ENCODE measurements at places on chromosomes 12 and 14. TPM values are rescaled to one million over a fixed set of nuclear protein-coding genes. Genes with fewer than 3 reads are reported as not detected.

GRCh38 chr14:82398256-82398655 is 864.6 kb upstream of the SEL1L start:
- no peak for DNase-seq
- no peak overlapping the region for H3K4me3 ChIP-seq
- H3K36me3 ChIP-seq = no peaks in the 10 kb centered on the region
- no peaks in the 10 kb centered on the region for H3K27me3 ChIP-seq

DNA sequence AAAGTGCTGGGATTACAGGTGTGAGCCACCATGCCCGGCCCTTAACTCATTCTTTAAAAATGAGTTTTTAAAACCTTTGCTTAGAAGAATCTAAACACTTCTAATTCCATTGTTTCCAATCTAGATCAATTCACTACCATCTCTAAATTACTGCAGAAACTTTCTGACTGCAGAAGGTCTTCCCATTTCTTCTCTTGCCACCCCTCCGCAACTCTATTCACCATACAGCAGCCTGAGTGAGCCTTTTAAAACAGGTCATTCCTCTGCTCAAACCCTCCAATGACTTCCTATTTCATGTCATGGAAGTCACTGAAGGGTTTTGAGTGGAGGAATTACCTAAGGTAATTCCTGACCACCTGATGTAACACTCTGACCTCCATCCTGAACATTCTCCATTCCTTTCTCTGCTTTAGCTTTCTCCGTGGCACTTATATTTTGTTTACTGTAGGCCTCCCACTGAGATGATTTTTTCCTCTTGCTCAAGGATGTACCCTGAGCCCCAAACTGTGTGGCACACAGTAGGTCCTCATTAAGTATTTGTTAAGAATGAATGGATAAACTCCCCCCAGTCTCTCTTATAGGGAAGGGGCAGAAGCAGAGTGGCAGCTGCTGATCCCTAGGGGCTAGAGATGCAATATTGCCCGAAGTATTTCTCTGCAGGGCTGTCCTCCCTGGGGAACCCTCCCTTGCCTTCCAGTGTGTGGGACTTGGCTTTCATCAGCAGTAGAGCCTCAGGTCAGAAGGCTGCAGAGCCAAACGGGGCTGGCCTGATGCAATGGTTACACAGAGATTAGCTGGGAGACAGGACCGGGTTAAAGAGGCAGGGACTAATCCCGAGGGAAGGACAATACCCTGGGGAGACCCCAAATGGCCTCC is 1.2 kb downstream of the DDIT3 start:
- H3K36me3 ChIP-seq = peaks cover 9% of the 10 kb centered on the region

Gene PLA2G1B
- not detected for total RNA-seq

DNA sequence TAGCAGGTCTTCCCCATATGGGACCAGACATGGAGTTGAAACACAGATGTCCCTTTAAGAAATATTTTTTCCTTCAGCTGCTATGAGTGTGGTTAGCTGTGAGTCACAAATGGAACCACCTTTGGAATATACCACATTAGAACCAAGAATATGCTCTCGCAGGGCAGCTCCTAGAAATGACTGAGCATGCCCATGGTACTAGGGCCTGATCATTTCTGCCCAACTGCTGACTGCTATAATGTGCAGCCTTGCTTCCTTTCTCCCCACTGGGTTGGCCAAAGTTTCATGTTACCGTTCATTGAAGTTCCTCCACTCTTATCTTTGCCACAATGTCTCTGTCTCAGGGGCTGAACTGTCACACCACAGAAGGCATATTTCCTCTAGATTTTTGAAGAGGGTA is 1074.6 kb downstream of the FLRT2 start:
- no peaks in the 10 kb centered on the region for H3K4me1 ChIP-seq
- no peaks in the 10 kb centered on the region for H3K36me3 ChIP-seq
- H3K27me3 ChIP-seq = no peaks in the 10 kb centered on the region
- H3K4me3 ChIP-seq = no peak overlapping the region

- H3K36me3 ChIP-seq = no peaks in the 10 kb centered on the region
- H3K27ac ChIP-seq = no peak overlapping the region
- DNase-seq = no peak
- H3K4me3 ChIP-seq = no peak overlapping the region
- peaks cover 11% of the 10 kb centered on the region for H3K27me3 ChIP-seq
These were observed 45.9 kb upstream of the PLEKHG7 start for GRCh38 chr12:92656911-92657310.

Gene KCNJ8
- total RNA-seq = not detected

GRCh38 chr12:13777374-13777773 is 204.0 kb downstream of the GRIN2B start:
- H3K27me3 ChIP-seq = peaks cover 9% of the 10 kb centered on the region
- no peak overlapping the region for H3K27ac ChIP-seq
- H3K36me3 ChIP-seq = no peaks in the 10 kb centered on the region
- no peaks in the 10 kb centered on the region for H3K4me1 ChIP-seq
- no peak for DNase-seq

DNA sequence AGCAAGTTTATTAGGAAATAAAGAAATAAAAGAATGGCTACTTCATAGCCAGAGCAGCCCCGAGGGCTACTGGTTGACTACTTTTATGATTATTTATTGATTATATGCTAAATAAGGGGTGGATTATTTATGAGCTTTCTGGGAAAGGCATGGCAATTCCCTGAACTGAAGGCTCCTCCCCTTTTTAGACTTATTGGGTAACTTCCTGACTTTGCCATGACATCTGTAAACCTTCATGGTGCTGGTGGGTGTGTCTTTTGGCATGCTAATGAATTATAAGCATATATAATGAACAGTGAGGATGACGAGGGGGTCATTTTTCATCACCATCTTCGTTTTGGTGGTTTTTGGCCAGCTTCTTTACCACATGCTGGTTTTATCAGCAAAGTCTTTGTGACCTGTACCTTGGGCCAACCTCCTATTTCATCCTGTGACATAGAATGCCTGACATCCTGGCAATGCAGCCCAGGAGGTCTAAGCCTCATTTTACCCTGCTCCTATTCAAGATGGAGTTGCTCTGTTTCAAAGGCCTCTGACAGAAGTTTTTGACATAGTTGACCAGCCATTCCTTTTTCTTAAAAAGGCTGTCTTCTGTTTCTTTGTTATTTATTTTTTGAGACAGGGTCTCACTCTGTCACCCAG is 11.1 kb upstream of the PTGES3 start:
- H3K27me3 ChIP-seq = no peaks in the 10 kb centered on the region
- H3K27ac ChIP-seq = no peak overlapping the region
- no peak for DNase-seq

GRCh38 chr14:69964841-69965240 is 85.6 kb downstream of the SMOC1 start:
- no peak overlapping the region for H3K4me3 ChIP-seq
- no peaks in the 10 kb centered on the region for H3K4me1 ChIP-seq
- H3K36me3 ChIP-seq = no peaks in the 10 kb centered on the region
- H3K27ac ChIP-seq = no peak overlapping the region
- no peak for DNase-seq

DNA sequence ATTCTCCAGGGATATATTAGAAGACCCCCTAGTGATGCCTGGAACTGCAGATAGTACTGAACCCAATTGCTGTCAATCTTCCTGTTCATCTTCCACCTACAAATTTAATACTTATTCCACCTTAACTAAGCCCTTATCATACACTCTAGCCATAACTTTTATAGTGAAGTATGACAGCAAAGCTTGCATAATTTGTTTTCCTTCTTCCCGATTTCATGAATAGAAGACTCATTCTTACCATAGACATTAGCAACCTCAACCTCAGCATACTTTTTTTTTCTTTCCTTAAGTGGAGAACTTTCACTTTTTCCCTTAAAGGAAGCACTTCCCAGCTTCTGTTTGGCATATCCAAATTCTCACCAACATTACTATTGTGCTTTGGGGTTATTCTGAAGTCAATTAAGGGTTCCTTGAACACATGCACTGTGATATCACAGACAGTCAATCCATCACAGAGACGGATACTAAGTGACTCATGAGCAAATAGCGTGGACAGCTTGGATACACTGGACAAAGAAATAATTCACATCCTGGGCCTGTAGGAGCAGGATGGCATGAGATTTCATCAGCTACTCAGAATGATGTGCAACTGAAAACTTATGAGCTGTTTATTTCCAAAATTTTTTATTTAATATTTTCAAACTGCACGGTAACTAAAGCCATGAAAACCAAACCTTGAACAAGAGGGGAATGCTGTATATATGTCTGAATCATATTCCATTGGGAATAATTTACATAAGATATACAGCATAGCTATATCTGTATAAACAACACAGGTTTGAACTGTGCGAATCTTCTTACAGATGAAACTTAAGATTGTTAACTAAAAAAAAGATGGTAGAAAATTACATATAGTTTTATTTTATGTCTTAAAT is 63.9 kb downstream of the SYT1 start:
- H3K4me3 ChIP-seq = no peak overlapping the region
- H3K27ac ChIP-seq = no peak overlapping the region
- no peak for DNase-seq
- no peaks in the 10 kb centered on the region for H3K27me3 ChIP-seq
- no peaks in the 10 kb centered on the region for H3K36me3 ChIP-seq
- H3K4me1 ChIP-seq = no peaks in the 10 kb centered on the region

Gene SCN8A
- 0.47 TPM for total RNA-seq

GRCh38 chr12:102474438-102475064 is 5.8 kb downstream of the IGF1 start:
- peaks cover 25% of the 10 kb centered on the region for H3K27me3 ChIP-seq
- no peak overlapping the region for H3K4me3 ChIP-seq
- H3K36me3 ChIP-seq = no peaks in the 10 kb centered on the region
- no peak for DNase-seq

Gene POU6F1
- total RNA-seq = 22.5 TPM

DNA sequence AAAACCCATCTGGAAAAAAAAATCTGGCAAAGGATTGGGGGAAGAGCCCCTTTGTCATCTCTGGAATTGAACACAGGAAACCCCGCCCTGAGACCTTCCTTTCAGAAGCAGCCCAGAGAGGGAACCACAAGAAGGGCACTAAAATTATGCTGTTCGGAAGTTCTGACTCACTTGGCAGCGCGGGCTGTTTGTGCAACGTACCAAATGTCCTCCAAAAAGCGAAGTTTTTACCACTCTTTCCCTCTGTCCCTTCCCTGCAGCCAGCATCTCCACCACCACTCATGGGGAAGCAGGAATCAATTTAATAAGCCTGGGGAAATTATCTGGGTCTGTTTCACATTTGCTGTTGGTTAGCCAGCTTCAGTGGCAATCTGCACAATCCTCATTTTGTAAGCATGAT is 3.2 kb upstream of the SYNE3 start:
- peak; percentile 55 for DNase-seq
- H3K4me1 ChIP-seq = peaks cover 66% of the 10 kb centered on the region
- H3K36me3 ChIP-seq = no peaks in the 10 kb centered on the region
- H3K4me3 ChIP-seq = peak overlapping the region; percentile 82

DNA sequence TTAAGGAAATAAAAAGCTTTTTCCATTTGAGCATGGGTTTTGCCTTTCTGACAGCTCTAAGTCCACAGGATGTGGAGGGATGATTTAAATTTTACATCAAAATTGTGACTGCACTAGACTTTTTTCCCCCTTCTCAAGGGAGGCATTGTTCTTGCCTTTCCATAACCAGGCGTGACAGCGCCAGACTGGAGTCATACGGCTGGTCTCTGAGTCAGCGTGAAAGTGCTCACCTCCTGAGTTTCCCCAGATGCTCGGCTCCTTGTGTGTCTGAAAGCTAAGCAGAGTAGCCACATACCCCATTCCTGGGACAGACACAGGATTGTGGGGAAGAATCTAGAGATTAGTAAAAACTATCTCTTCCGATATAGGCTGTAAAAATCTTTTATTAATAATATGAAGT is 43.1 kb downstream of the SOX5 start:
- H3K27ac ChIP-seq = no peak overlapping the region
- no peak overlapping the region for H3K4me3 ChIP-seq
- no peaks in the 10 kb centered on the region for H3K36me3 ChIP-seq
- DNase-seq = no peak

- H3K36me3 ChIP-seq = no peaks in the 10 kb centered on the region
- H3K27me3 ChIP-seq = no peaks in the 10 kb centered on the region
- H3K4me1 ChIP-seq = no peaks in the 10 kb centered on the region
- H3K4me3 ChIP-seq = no peak overlapping the region
These were observed 479.3 kb downstream of the SLC16A7 start for GRCh38 chr12:60075091-60075490.

DNA sequence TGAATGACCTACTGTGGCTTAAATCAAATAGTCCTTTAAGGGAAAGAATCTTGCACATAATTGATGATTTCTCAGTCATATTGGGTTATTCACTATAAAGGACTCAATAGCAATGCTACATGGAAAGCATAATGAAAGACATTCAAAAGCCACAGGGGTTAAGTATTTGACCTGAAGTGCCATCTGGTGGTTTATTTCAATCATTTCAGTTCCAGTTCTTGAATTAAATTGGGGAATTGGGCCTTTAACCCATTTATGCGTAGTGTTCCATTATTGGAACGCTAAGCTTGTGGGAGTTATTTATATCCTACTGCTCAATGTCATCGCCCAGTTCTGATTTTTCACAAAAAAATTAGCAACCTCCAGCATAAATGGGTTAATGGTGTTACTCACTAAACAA is 41.3 kb upstream of the C12orf71 start:
- DNase-seq = no peak
- H3K4me3 ChIP-seq = no peak overlapping the region
- no peaks in the 10 kb centered on the region for H3K4me1 ChIP-seq
- H3K27me3 ChIP-seq = no peaks in the 10 kb centered on the region
- H3K27ac ChIP-seq = no peak overlapping the region

Gene RNASE3
- not detected for total RNA-seq

- peaks cover 3% of the 10 kb centered on the region for H3K36me3 ChIP-seq
- no peaks in the 10 kb centered on the region for H3K27me3 ChIP-seq
- H3K4me3 ChIP-seq = no peak overlapping the region
- peak overlapping the region; percentile 88 for H3K27ac ChIP-seq
- H3K4me1 ChIP-seq = peaks cover 17% of the 10 kb centered on the region
These were observed 15.3 kb downstream of the SNX6 start for GRCh38 chr14:34614638-34615037.
